IPS-NIHi11 (cell line): ENCODE measurements at places on chromosomes 11 and 22.

- DNase-seq = no peak
Observed at GRCh38 chr11:100684101-100685065, 2.7 kb upstream of the ARHGAP42 start.

DNA sequence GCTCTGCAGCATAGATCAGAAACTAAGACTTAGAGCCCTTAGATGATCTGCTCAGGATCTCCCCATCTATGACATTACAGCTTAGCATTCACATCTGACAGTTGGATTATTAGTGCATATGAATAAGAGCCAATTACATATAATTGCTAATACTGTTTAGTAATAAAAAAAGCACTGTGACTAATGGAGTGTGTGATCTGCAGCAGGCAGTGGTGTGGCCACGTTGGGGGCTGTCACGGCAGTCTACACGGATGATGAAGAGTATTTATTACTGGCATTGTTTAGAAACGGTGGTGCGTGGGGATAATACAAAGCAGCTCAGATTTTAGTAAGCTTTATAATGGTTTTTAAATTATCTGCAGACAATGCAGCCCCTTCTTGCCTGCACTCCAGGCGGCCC lies 93.5 kb upstream of the TIMP3 start:
- no peak for DNase-seq

DNA sequence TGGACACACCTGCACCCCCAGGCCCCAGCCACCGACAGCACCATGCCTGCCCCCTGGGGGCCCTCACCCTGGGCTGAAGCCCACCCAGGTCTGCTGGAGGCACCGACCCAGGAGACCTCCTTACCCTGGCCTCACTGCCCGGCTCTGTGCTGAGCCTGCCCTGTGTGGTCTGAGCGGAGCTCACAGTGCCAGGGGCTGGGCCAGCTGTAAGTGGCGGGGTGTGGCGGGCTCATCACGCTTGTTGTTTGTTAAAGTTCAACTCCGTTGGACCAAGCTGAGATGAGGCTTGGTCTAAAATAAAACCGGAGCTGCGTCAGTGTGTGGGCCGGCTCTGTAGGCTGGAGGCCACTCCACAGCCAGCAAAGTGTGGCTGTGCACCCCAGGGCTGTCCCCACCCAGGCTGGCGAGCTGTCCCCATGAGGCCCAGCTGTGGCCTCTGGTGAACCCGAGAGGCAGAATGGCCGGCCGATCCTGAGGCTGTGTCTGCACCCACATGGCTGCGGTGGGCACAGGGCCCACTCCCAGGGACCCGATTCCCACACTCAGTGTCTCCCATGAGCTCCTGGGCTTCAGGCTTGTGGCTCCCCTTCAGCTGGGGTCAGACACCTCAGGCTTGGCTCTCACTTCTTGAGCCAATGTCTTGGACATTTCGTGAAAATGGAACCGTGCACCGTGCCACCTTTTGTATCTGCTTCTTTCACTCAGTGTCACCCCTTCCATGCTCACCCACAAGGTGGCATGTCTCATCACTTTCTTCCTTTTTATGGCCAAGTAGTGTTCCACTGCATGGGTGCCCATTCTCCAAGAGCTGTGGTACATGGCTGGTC lies 137.9 kb downstream of the CTTN start:
- no peak for DNase-seq

DNA sequence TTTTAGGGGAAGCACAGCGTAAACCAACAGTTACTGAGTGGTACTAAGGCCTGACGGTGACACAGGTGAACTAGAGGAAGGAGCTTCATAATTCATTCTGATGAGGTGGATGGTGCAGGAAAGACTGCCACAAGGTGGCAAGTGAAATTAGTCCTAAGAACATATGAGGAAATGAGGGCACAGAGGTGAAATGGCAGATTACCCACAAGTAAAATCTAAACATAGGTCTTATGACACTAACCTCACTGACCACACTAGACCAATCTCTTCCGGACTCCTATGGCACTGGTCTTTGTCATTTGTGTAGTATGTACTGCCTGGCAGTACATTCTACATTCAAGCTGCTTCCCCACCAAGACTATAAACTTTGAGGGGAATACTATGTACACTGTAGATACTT lies 20.2 kb downstream of the GAB2 start:
- no peak for DNase-seq

- DNase-seq = peak; percentile 25
Observed at GRCh38 chr11:11876458-11876857, 34.7 kb downstream of the USP47 start.

DNA sequence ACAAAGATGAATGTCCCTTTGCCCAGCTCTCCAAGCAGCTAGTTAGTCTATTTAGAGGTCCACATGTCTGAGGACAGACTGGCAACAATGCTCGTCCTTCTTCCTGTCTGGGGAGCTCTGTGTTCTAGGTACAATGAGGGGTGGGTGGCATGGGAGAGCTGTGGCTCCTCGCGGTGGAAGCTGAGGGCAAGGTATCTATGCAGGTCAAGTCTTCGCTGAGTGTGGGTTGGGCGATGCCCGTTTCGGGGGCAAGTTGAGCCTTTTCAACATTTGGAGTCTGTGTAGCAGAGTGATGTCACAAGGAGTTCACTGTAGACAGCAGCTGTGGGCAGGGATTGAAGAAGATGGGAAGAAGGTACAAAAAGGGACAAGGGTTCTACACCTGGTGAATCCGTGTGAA lies 163.2 kb downstream of the FEZ1 start:
- DNase-seq = no peak

GRCh38 chr11:111910676-111911562 lies 651 bp downstream of the CRYAB start:
- DNase-seq = no peak

- peak; percentile 11 for DNase-seq
Observed at GRCh38 chr22:20549232-20549841, 41.9 kb downstream of the MED15 start.

- DNase-seq = no peak
Observed at GRCh38 chr22:24142241-24142640, 39.0 kb upstream of the SUSD2 start.

DNA sequence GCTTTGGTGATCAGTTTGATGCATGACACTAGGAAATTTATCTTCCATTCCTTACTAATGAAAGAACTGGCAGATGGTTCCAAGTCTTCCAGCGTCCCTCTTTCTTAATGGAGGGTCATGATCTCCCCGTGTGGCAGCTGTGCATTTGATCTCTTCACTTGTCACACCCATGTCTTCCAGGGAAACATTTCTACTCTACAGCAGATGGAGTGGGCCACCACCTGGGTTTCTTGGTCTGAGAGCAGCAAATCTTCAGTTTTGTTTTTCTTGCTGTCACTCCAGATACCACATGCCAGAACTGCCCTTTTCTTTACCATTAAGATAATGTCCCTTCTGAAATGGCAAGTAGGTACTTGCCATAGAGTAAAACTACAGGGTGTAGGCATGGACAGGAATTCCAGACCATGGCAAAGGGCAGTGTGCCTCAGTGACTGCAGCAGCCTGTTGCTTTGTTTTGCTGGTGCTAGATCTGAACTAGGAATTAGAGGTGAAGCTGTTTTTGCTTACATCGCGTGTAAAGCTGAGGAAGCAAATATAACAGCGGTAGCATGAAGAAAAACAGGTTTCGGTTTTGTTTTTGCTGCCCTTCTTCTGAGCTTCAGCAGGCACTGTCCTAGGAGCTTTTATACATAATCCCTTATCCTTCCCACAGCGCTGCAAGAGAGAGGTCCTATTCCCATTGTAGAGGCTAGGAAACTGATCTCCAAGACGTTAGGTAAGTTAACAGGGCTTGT lies 20.7 kb upstream of the C11orf96 start:
- no peak for DNase-seq

DNA sequence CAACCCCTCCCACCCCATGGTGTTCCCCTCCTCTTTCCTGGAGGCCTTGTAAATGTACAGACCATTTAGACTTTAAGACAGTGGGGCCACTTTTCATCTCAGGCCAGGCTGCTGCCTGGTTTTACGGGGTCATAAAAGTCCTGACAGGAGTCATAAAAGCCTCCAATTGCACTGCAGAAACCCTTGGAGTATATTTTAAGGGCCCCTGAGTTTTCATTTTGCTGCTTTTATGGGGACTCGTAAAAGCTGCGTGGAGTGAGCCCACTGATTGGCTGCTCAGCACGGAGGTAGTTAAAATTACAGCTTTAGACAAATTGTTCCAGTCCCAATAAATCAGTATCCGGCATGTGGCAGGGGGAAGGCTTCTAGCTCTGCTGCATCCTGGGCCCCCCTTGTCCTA lies 627.6 kb downstream of the NTM start:
- DNase-seq = no peak

DNA sequence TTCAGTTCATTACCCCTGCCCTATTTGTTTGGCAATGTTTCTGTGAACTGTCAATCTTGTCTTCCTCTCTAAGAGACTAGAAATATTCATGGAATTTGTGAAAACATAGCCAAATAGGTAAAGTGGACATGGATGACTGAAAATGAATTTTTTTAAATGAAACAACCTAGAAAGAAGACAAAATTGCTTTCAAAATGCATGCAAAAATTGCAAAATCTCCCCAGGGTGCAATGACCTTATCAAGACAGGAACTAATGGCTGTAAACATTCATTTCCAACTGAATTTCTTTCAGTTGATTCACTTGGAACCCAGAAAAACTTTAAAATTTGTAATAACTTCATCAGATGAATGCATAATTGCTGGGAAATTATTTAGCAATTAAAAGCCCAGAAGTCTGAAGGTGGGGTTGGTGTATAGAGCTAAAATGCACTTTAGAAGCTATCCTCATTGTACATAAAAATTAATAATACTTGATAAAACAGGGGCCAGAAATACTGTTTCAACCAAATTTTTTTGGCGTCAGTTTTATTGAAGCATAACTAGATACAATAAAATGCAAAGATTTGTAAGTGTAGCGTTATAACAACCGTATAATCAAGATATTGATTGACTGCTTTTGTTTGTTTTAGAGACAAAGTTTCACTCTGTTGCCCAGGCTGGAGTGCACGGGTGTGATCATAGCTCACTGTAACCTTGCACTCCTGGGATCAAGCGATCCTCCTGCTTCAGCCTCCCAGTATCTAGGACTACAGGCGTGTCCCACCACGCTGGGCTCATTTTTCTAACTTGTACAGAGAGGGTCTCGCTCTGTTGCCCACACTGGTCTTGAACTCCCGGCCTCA lies 27.6 kb upstream of the SLC35C1 start:
- DNase-seq = no peak

- DNase-seq = no peak
Observed at GRCh38 chr22:27024982-27025381, 367.6 kb downstream of the MIAT start.

- DNase-seq = peak; percentile 60
Observed at GRCh38 chr11:131408025-131408640, 37.7 kb downstream of the NTM start.

DNA sequence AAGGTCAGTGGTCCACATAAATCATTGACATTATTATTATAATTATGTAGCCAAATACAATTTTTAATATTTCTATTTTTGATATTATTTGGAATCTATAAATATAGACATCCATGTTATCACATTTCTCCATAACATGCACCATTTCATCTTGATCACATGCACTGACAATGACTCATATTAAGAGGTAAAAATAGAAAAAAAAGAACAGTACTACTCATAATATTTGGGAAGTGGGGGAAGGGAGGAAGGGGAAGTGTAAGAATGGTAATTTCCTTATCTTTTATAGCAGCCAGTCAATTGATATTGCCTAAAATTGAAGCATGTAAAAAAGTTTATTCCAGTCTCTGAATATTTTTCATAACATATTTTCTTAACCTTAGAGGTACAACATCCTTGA lies 72.3 kb downstream of the ADM start:
- DNase-seq = no peak

DNA sequence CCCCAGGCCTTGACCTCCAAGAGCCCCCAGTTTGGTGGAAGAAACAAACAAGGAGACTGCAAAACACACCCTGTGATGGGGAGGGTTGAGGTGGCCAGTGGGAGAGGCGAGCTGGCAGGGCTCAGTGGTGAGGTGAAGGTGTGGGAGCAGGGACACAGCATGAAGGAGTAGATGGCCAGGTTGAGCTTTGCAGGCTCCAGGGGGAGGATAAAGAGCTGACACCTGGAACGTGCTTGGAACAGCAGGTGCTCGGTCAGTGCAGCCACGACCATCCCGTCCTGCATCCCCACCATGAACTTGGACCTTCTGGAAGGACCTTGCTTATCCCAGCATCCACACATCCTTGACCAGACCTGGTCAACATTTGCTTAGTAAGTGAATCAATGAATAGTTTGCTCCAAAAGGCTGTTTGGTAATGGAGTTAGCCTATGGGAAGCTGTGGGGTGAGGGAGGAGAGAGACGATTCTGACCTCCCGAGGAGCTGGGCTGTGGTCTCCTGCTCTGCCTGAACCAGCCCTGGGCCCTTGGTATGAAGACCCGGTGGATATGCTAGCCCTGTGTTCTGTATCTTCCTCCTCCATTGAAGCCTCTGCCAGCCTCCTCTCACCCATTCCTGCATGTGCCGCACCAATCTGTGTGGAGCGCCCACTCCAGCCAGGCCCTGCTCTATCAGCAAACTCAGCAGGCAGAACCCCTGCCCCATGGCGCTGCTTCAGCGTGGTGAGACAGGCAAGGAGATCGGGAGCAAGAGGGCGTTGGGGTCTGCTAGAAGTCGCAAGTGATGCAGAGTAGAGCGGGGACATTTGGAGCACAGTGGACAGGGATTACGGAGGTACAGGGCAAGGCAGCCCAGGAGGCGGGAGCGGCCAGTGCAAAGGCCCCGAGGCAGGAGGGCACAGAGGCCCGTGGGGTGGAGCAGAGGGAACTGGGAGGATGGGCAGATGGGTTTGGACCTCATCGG lies 9.9 kb downstream of the LINC01488 start:
- DNase-seq = no peak

- DNase-seq = no peak
Observed at GRCh38 chr11:75413864-75414263, 14.5 kb downstream of the RPS3 start.

DNA sequence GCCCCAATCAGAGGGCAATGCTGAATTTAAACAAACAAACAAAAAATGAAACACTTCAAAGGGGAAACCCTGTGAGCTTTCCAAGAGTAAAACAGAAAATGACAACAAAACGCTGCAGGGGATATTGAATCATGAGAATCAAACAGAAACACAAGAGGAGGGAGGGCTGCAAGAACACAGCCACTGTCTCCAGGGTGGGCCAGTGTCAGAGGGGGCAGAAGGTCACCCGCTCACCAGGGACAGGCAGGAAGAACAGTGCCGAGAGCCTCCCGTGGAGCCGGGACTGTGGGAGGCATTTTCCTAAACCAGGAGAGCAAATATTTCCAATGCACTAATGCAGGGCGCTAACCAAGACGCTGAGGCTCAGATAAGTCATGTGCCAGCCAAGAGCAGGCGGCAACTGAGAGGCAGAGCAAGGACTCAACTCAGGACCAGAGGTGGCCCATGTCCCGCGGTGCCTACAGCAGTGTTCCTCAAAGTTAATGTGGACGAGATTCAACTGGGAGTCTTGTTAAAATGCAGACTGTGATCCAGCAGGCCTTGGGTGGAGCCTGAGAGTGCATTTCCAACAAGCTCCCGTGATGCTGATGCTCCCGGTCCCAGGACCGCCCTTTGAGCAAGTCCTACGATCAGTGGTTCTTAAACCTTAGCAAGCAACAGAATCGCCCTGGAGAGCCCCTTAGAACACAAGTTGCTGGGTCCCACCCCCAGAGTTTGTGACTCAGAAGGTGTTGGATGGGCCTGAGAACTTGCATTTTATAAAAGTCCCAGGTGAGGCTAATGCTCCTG lies 197.2 kb downstream of the TENM4 start:
- no peak for DNase-seq

- no peak for DNase-seq
Observed at GRCh38 chr11:126284829-126285228, 1.9 kb downstream of the TIRAP start.
